Right atrium auricular region (tissue), 2 donors: ENCODE measurements at places on chromosomes 3 and 15. TPM values are rescaled to one million over a fixed set of nuclear protein-coding genes. Genes with fewer than 3 reads are reported as not detected.

DNA sequence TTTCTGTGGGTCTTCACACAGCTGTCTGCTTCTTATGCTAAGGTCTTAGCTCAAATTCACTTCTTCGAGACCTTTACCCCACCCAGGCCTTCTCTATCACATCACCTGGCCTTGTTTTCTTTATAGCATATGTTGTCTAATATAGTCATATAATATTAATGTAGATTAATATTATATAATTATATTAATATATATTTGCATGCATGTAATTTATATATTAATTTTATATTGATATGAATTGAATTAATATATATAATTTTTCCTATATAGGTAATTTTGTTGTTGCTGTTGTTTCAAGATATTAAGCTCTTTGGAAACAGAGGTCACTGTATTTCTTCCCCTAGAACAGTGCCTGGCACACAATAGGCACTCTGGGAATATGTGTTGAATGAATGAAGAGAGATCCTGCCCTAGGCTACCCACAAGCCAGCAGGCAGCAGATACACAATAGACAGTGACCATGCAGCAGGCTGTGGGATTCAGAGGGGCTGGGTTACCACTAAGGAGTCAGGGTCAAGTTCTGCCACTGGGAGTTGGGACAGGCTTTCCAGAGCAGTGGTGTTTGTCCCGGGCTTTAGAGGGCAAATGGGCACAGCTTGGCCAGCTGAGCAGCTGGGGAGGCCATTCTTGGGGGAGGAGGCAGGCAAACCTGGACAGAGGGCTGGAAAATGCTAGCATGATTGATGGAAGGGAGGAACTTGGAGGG lies 126.3 kb downstream of the DNAJB8 start:
- DNase-seq, result no peak
- no peak overlapping the region for H3K27ac ChIP-seq
- no peak overlapping the region for H3K4me3 ChIP-seq
- H3K4me1 ChIP-seq, result peaks cover 13% of the 10 kb centered on the region

DNA sequence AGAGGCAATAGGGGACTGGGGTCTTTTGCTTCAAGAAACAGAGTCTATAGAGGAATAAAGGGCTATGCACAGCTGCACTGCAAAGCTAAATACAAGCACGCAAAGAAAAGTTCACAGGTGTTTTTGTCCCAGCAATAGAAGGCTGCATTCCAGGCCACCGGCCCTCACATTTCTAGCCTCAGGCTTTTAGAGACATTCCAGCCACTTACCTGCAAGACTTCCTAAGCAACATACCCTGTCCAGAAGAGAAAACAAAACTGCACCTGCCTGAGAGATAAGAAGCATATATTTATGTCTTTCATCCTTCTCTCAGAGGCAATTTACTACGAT lies 220.5 kb downstream of the OPA1 start:
- no peaks in the 10 kb centered on the region for H3K36me3 ChIP-seq
- H3K27ac ChIP-seq, result no peak overlapping the region
- no peaks in the 10 kb centered on the region for H3K27me3 ChIP-seq
- DNase-seq, result no peak

DNA sequence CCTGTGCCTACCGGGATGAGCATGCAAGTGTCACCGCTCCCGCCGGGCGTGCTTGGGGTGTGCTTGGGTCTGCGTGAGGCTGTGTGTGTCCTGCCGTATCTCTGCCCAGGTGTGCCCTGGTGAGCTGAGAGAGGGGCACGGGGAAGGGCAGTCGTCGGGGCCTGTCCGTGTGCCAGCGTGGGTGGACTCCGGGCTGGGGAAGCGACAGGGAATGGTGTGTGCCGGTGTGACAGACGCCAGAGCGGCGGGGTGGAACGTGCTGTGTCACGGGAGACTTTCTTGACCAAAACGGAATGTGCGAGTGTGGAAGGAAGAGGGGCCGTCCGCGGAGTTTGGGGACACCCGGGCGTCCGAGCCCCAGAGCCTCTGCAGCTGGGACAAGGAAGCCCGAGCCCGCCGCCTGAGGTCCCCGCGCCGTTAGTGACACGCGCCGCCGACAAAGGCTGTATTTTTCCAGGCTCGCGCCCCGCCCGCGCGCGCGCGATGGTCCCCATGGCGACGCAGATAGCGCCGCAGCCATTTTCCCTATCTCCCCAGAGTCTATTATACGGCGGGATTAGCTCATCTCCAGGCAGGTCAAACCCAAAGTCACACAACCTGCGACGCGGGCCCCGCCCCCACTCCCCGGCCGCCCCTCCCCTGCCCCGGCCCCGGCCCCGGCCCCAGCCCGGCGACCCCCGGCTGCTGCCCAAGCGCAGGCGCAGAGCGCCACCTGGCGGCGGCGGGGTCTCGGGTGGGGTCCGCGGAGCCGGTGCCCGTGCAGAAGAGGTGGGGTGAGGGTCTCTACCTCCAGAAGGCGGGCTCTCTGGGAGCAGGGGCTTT lies 4.5 kb upstream of the GATA2 start:
- H3K27ac ChIP-seq, result no peak overlapping the region
- DNase-seq, result no peak
- peaks cover 6% of the 10 kb centered on the region for H3K27me3 ChIP-seq
- H3K36me3 ChIP-seq, result no peaks in the 10 kb centered on the region

Gene CCR9
- total RNA-seq, result not detected

Gene ISLR2
- total RNA-seq, result 0.31 TPM

DNA sequence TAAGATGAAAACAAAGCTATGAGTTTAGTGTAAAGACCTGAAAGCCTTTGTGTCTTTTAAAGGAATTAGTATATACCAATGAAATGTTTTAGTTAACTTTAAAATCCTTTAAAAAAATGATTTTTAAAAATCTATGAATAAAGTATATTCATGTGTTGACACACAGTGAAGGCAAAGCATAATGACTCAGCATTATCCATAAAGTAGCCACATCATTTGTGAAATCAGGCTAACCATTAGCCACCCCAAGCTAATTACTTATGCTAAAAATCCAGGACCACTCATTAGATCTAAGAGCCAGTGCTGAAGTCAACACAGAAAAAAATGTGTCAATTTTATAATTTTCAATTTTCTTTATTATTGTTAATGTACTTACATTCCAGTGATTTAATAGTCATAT lies 310.2 kb downstream of the TBC1D5 start:
- no peaks in the 10 kb centered on the region for H3K36me3 ChIP-seq
- H3K27me3 ChIP-seq, result no peaks in the 10 kb centered on the region

Gene SCAANT1
- not detected for total RNA-seq

Gene MINDY4B
- not detected for total RNA-seq
